ENCODE measurements at places on chromosomes 7 and 10. TPM values are rescaled to one million over a fixed set of nuclear protein-coding genes. Genes with fewer than 3 reads are reported as not detected.

- peak; percentile 79 for DNase-seq
These were observed 158.2 kb downstream of the WNT2 start for GRCh38 chr7:117164620-117165019.

PLAU gene
- 1,570 TPM for total RNA-seq

EN2 gene
- 2.3 TPM for total RNA-seq

DNA sequence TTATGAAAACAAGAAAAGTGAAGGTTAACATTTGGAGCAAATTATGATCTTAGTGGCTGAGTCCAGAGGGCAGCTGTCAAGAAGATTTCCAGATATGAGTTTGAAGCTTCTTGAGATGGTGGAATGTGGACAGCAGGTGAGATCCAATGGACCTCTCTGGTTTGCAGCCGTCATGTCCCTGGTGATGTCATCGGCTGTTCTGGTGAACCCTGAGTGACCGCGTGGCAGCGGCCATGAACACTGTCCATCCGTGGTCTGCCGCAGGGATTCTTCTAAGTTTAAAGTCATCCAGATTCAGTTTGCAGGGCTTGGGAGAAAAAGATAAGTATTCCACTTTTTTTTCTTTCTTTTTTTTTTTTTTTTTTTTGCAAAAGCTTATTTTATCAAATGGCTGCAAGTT, 15.8 kb upstream of the VIPR2 start:
- DNase-seq, result no peak

ZNRF2 gene
- total RNA-seq, result 15.8 TPM

ANKRD16 gene
- total RNA-seq, result 4.9 TPM

KLF14 gene
- not detected for total RNA-seq

GRCh38 chr10:108755646-108756045, 1167.7 kb downstream of the XPNPEP1 start:
- peak; percentile 24 for DNase-seq
